CD4-positive, CD25-positive, alpha-beta regulatory T cell (primary cell): ENCODE measurements at places on chromosomes 2 and 18. TPM values are rescaled to one million over a fixed set of nuclear protein-coding genes. Genes with fewer than 3 reads are reported as not detected.

GALR1 gene
- polyA plus RNA-seq: not detected

- DNase-seq: no peak
- H3K4me3 ChIP-seq: no peak overlapping the region
- H3K27ac ChIP-seq: no peak overlapping the region
- H3K36me3 ChIP-seq: no peaks in the 10 kb centered on the region
- H3K27me3 ChIP-seq: no peaks in the 10 kb centered on the region
These were observed 150.1 kb downstream of the UXS1 start for GRCh38 chr2:106044021-106044420.

KCNK3 gene
- not detected for polyA plus RNA-seq

DNA sequence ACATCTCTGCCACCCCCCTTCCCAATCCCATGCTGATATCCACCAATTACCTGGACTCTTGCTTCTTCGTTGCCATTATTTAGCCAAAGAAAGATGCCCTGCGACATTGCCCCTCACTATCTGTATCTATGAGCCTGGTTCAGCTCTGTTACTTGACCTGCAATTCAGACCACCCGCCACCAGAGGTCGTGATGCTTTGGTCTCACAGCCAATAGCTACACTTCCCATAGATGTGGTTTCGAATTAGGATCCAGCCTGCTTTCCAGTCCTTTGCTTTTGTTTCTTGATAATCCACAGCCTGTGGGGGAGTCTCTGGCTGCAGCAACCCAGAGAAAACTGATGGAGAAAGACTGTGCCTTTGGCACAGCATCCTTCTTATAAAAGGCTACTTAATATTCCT is 239.4 kb downstream of the KLHL29 start:
- no peak for DNase-seq
- no peak overlapping the region for H3K27ac ChIP-seq
- H3K4me3 ChIP-seq: no peak overlapping the region
- no peaks in the 10 kb centered on the region for H3K27me3 ChIP-seq

- H3K27ac ChIP-seq: no peak overlapping the region
- H3K27me3 ChIP-seq: peaks cover 27% of the 10 kb centered on the region
- H3K36me3 ChIP-seq: no peaks in the 10 kb centered on the region
- H3K4me3 ChIP-seq: no peak overlapping the region
- DNase-seq: no peak
These were observed 289.8 kb downstream of the ICOS start for GRCh38 chr2:204226305-204226880.

CD28 gene
- 117 TPM for polyA plus RNA-seq

DNA sequence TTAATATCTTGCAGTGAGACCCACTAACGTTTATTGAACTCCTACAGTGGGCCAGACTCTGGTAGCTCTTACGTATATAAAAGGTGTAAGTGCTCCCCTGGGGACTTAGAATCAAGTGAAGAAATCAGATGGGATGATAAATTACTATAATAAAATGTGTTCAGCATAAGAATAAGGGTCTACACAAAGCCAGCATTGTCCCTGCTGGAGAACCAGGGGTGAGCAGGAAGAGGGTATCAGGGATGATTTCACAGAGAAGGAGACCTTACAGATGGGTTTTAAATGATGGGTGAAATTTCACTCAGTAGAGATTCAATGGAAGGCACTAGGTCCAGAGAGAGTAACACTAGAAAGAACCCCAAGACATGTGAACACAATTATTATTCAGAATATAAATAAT is 20.7 kb downstream of the NRXN1 start:
- no peaks in the 10 kb centered on the region for H3K4me1 ChIP-seq
- H3K27me3 ChIP-seq: no peaks in the 10 kb centered on the region
- H3K4me3 ChIP-seq: no peak overlapping the region
- no peak for DNase-seq

- no peak overlapping the region for H3K4me3 ChIP-seq
- no peaks in the 10 kb centered on the region for H3K4me1 ChIP-seq
- no peak overlapping the region for H3K27ac ChIP-seq
- H3K36me3 ChIP-seq: peaks cover 9% of the 10 kb centered on the region
- peaks cover 4% of the 10 kb centered on the region for H3K27me3 ChIP-seq
These were observed 17.3 kb downstream of the BOLA3 start for GRCh38 chr2:74130211-74130995.

DNA sequence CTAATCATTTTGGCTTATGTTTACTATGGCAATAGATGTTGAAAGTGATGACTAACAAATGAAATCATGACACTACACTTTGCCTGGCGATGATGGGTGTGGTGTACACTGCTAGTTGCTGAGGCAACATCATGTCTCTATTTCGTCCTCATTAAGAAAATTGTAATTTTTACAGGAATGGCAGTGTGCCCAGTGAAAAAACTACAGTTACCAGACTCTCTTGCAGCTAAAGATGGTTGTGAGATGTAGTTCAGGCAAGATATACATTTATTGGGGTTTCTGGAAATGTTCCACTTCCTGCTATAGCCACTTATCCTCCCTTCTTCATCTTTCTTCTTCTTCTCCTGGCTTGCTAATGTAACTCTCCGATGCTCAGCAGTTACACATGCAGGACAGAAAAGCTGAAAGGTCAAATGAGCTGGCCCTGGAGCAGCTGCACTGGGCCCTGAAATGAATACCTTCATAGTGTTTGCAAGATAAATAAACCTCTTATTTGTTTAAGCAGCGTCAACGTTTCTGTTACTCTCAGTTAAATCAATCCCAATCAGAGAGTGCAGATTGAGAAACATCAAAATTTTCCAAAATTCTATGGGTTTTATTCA is 46.0 kb downstream of the SOCS6 start:
- H3K4me1 ChIP-seq: no peaks in the 10 kb centered on the region
- H3K4me3 ChIP-seq: no peak overlapping the region

ATAD2B gene
- 8.3 TPM for polyA plus RNA-seq

- no peak overlapping the region for H3K4me3 ChIP-seq
- no peaks in the 10 kb centered on the region for H3K4me1 ChIP-seq
- DNase-seq: no peak
- no peak overlapping the region for H3K27ac ChIP-seq
- no peaks in the 10 kb centered on the region for H3K36me3 ChIP-seq
These were observed 52.9 kb upstream of the HPCAL1 start for GRCh38 chr2:10249798-10250197.

RBMS1 gene
- polyA plus RNA-seq: 27.9 TPM

GRCh38 chr2:159982270-159982669 is 80.1 kb downstream of the PLA2R1 start:
- no peaks in the 10 kb centered on the region for H3K4me1 ChIP-seq
- DNase-seq: no peak
- H3K4me3 ChIP-seq: no peak overlapping the region
- H3K36me3 ChIP-seq: no peaks in the 10 kb centered on the region

- no peak overlapping the region for H3K27ac ChIP-seq
- H3K27me3 ChIP-seq: no peaks in the 10 kb centered on the region
- no peaks in the 10 kb centered on the region for H3K4me1 ChIP-seq
- H3K36me3 ChIP-seq: no peaks in the 10 kb centered on the region
- DNase-seq: no peak
These were observed 228.6 kb upstream of the PXDN start for GRCh38 chr2:1972948-1973347.

GAD1 gene
- polyA plus RNA-seq: not detected

PLGLB2 gene
- 0.93 TPM for polyA plus RNA-seq

DNA sequence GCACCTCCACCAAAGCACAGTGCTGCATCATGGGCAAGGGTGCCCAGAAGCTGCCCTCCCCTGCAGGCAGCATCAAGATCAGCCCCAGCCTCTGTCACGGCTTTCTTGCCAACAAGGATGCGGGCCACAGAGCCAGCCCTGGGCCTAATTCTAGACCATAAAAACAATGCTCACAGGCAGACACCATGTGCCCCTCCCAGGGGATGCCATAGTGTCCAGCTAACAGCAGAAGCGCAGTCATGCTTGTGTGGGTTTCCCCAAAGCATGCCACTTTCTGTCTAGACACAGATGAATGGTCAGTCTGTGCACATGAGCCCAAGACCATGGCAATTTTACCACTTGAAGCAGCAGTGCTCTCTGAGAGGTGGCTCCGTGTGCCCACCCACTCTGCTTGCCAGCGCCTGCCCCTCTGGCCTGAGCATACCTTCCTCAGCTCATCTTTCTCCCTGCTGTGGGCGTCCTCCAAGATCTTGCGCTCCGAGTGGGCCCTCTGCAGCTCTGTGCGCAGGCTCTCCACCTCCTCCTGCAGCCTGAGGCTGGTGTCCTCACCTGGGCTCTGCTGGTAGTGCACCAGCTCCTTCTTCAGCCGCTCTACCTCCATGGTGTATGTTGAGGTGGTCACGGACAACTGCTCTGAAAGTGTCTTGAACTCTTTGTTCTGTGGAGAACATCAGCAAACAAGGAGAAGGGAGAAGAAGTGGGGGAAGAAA is 81.3 kb upstream of the ACAA2 start:
- H3K36me3 ChIP-seq: no peaks in the 10 kb centered on the region
- no peak for DNase-seq
- no peak overlapping the region for H3K4me3 ChIP-seq
- H3K27ac ChIP-seq: no peak overlapping the region
- no peaks in the 10 kb centered on the region for H3K4me1 ChIP-seq

ATG4B gene
- polyA plus RNA-seq: 43.7 TPM

PROM2 gene
- polyA plus RNA-seq: not detected

DNA sequence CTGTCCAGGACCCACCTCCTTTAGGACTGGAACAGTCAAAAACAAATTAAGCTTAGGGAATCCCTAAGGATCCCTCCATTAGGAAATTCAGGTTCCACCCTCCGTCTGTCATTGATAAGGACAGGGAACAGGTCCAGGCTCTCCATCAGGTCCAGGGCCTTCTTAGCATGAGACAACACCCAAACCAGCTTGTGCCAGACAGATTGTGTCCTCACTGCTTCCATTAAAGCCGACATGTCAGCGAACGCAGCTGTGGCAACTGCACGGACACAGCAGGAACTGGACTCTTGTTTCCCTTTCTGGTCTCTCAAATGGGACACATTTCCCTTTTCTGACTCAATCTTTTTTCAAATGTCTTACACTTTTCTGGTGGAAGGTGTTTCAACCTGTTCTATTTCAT is 81.4 kb downstream of the BCL11A start:
- no peak overlapping the region for H3K4me3 ChIP-seq
- no peaks in the 10 kb centered on the region for H3K4me1 ChIP-seq

DNA sequence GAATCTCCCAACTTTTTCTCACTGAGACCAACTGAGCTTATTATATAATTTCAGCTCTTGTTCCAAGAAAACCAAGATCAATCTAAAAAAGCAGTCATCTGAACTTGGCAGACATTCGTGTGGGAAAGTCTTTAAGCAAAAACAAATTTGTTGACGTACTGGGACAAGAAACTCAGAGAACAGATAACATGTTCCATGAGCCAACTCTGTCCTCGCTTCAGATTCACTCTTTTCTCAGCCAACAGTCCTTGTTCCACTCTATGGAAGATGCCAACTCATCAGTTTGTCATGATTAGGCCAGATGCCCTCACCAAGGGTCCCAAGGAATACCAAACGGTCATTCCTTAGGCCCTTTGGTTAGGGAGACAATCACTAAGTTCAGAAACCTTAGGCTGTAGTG is 224.2 kb upstream of the CTAGE1 start:
- H3K4me3 ChIP-seq: no peak overlapping the region
- no peak overlapping the region for H3K27ac ChIP-seq
- H3K27me3 ChIP-seq: no peaks in the 10 kb centered on the region
- no peaks in the 10 kb centered on the region for H3K36me3 ChIP-seq

DNA sequence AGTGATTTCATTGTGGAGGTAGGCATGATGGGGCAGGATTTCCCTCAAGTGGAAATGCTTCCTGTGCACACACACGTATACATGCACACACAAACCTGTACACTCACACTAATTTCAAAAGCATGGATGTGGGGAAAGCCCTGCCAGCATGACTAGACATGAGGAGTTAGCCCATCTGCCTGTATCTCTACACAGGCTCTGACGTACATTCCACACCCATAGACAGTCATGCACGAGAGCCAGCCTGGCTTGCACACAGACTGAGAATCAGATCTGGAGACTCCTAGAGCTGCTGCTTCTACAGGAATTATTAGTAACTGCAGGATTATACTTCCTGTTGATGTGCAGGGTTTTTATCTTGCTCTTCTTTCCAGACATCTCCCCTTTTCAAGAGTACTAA is 27.3 kb upstream of the NFU1 start:
- no peak for DNase-seq
- no peak overlapping the region for H3K27ac ChIP-seq

GRCh38 chr2:167462379-167462778 is 574.1 kb downstream of the XIRP2 start:
- H3K4me1 ChIP-seq: no peaks in the 10 kb centered on the region
- DNase-seq: no peak
- H3K27ac ChIP-seq: no peak overlapping the region
- H3K27me3 ChIP-seq: no peaks in the 10 kb centered on the region
- no peaks in the 10 kb centered on the region for H3K36me3 ChIP-seq
- H3K4me3 ChIP-seq: no peak overlapping the region

GRCh38 chr2:102233132-102233884 is 46.5 kb downstream of the IL1RL2 start:
- no peak overlapping the region for H3K27ac ChIP-seq
- H3K27me3 ChIP-seq: no peaks in the 10 kb centered on the region
- no peak overlapping the region for H3K4me3 ChIP-seq
- H3K4me1 ChIP-seq: peaks cover 4% of the 10 kb centered on the region
- H3K36me3 ChIP-seq: no peaks in the 10 kb centered on the region
- no peak for DNase-seq

DNA sequence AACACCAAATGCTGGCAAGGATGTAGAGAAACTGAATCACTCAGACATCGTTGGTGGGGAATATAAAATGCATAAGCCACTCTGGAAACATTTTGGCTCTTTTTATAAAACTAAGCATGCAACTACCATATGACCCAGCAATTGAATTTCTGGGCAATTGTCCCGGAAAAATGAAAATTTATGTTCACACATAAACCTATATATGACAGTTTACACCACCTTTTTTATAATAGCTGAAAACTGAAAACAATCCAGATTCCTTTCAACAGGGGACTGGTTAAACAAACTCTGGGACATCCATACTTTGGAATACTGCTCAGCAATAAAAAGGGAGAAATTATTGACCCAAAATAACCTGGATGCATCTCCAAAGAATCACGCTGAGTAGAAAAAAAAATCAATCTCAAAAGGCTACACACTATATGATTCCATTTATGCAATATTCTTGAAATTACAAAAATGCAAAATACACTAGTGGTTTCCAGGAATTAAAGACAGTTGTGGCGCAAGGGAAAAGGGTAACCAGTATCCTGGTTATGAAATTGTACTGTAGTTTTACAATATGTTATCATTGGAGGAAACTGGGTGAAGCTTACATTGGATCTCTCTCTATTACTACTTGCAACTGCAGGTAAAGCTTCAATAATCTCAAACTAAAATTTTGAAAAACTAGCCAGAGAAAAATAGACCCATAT is 130.2 kb upstream of the PID1 start:
- no peaks in the 10 kb centered on the region for H3K36me3 ChIP-seq
- DNase-seq: no peak
- H3K4me1 ChIP-seq: no peaks in the 10 kb centered on the region

GRCh38 chr2:98569197-98569793 is 39.0 kb downstream of the COA5 start:
- peak; percentile 31 for DNase-seq
- H3K27me3 ChIP-seq: no peaks in the 10 kb centered on the region
- no peak overlapping the region for H3K27ac ChIP-seq
- no peak overlapping the region for H3K4me3 ChIP-seq
- H3K36me3 ChIP-seq: peaks cover 100% of the 10 kb centered on the region

SULT1C2 gene
- polyA plus RNA-seq: not detected

CCDC121 gene
- polyA plus RNA-seq: 0.57 TPM

MC5R gene
- polyA plus RNA-seq: not detected

SERPINB2 gene
- not detected for polyA plus RNA-seq
